ENCODE measurements at places on chromosomes 11 and 22.

DNA sequence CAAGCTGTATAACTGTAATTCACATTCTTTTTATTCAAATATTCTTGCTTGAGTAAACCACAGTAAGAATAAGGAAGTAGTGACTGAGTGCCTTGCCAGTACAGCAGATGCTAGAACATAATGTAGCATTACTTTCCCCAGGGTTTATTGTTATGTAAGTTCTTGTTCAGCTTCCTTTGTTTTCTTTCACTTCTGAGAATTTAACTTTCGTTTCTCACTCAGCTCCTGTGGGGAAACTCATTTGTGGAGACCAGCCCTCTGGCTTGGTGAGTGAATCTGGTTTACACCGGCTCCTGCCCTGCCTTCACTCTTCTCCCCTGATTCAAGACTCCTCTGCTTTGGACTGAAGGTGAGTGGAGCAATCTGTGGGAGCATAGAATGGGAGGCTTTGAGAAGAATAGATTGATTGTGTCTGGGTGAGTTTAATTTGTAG, at the start of gene TRIM22:
Gene TRIM22 (plus strand): TSS at position 240 of the 433 bp plus-strand sequence. CDS start 6,443 bp downstream, outside the sequence.
- DNase-seq = peak; percentile 63

- no peak for DNase-seq
Observed at GRCh38 chr11:69304686-69305085, 10.7 kb downstream of the MYEOV start.

DNA sequence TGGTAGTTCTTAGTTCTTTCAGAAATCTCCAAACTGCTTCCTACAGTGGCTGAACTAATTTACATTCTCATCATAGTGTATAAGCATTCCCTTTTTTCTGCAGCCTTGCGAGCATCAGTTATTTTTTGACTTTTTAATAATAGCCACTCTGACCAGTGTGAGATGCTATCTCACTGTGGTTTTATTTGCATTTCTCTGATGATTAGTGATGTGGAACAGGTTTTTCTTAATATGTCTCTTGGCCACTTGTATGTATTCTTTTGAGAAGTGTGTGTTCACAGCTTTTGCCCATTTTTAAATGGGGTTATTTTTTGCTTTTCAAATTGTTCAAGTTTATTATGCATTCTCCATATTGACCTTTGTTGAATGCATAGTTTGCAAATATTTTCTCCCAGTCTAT, 459.3 kb downstream of the NTM start:
- no peak for DNase-seq

- DNase-seq = no peak
Observed at GRCh38 chr11:44334356-44335004, 24.5 kb upstream of the ALX4 start.

DNA sequence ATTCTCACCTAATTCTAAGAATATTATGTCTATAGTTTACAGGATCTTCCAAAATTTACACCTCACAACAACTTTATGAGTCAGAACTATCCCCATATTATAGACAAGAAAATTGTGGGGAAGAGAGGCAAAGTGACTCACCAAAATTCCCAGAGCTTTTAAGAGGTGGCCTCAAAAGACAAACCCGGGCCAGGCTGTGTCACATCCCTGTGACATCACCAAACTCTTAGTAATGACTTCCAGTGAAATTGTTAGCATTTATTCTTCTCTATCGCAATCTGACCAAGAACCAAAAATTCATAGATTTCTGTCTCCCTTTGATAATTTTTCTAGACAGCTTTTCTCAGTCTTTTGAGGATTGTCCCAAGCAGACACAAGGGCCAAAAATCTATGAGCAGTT, 134.3 kb downstream of the SNX19 start:
- peak; percentile 80 for DNase-seq

- DNase-seq = no peak
Observed at GRCh38 chr11:64150481-64151239, 15.3 kb downstream of the MACROD1 start.

GRCh38 chr11:90228056-90228455, 5.2 kb upstream of the CHORDC1 start:
- DNase-seq = no peak

DNA sequence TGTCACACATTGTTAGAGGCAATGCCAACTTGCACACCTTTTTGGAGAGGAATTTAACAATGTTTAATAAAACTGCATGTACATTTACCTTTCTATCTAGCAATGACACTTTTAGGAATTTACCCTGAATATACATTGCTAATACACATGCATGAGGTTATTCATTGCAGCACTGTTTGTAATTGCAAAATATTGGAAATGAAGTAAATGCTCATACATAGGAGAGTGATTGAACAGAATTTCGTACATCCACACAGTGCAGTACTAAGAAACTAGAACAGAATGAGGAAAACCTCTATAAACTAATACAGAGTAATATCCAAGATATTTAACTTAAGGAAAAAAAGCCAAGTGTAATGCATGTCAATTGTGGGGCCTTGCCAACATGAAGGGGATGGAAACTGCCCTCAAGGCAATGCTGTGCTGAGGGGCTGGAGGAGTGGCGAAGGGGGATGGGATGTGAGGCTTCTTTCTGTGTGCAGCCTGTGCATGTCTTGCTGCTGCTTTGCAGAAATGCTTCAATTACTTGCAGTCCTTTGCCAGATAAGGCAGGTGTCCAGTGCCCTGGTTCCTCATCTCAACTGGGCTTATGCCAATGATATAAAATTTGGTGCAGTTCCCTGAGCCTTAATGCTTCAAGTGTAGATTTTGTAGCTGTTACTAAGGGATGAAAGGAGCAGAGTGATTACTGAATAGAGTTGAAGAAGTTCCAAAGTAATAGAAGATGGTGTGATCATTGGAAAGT, 96.1 kb downstream of the GRIA4 start:
- no peak for DNase-seq

- DNase-seq = peak; percentile 44
Observed at GRCh38 chr22:23216461-23217170, 36.3 kb downstream of the BCR start.

- DNase-seq = no peak
Observed at GRCh38 chr11:24932110-24933000, 435.5 kb downstream of the LUZP2 start.

GRCh38 chr11:10205928-10206327, 88.1 kb downstream of the SBF2 start:
- DNase-seq = peak; percentile 13

- DNase-seq = no peak
Observed at GRCh38 chr22:26883393-26883792, 226.0 kb downstream of the MIAT start.

- DNase-seq = no peak
Observed at GRCh38 chr11:66489636-66490035, 9.4 kb downstream of the DPP3 start.

DNA sequence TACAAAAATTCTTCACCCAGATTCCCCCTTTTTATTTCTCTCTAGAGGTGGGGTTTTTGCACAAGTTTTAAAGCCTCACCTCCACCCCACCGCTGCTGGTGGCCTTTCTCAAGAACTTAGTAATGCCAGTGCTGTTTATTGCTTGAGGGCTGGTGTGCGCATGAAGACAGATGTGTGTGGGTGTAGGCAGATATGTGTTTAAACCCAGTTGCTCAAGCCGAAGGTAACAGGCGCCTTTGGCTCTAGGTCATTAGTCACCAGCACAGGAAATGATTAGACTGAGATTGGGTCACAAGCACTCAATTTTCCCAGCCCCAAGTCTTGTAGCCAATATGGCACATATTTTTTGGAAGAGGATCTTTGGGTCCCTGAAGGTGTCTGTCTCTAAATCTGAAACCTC, 2.7 kb upstream of the CLMP start:
- peak; percentile 95 for DNase-seq

- peak; percentile 86 for DNase-seq
Observed at GRCh38 chr11:3148990-3149851, 15.9 kb downstream of the OSBPL5 start.

- DNase-seq = no peak
Observed at GRCh38 chr22:44847892-44848291, 95.5 kb downstream of the ARHGAP8 start.

- DNase-seq = no peak
Observed at GRCh38 chr11:118314988-118315411, 10.5 kb downstream of the CD3E start.

GRCh38 chr11:107370390-107370789, 87.2 kb downstream of the CWF19L2 start:
- peak; percentile 8 for DNase-seq

- DNase-seq = peak; percentile 8
Observed at GRCh38 chr11:35990170-35990569, 46.3 kb downstream of the LDLRAD3 start.

DNA sequence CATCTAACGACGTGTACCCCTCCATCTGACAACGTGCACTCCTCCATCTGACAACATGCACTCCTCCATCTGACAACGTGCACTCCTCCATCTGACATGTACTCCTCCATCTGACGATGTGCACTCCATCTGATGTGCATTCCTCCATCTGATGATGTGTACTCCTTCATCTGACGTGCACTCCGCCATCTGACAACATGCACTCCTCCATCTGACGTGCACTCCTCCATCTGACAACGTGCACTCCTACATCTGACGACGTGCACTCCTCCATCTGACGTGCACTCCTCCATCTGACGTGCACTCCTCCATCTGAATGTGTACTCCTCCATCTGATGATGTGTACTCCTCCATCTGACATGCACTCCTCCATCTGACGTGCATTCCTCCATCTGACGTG, 8.0 kb upstream of the IL17REL start:
- no peak for DNase-seq

DNA sequence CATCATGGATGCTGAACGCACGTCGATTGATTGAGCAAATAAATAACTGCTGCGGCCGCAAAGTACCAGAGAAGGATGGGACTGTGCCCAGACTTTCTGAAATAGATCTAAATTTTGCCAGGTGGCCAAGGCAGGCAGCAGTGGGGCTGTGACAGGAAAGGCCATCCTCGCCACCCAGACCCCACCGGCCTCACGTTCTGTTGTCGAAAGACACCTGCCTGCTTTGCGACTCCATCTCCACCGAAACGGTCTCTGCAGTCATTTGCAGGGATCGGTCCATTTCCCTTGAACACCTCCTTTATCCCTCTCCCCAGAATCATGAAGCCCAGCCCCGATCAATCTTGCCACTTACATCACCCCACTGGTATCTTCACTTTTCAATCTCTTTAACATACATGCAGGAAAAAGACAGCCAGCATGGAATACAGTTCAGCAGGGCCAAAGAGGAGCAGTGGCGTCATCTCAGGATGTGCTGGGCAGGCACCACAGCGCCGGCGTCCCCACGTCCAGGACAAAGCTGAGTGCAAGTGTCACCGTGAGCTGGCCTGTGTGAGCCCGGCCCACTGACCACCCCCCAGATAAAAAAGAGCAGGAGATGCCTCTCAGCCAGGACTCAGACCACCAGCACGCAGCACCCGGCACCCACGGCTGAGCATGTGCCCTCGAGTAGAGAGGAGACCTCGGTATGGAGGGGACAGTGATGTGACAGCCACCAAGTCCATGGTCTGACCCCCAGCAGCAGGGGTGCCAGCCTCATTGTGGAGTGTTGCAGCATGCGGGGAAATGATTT, 610.3 kb downstream of the TBC1D22A start:
- DNase-seq = no peak

DNA sequence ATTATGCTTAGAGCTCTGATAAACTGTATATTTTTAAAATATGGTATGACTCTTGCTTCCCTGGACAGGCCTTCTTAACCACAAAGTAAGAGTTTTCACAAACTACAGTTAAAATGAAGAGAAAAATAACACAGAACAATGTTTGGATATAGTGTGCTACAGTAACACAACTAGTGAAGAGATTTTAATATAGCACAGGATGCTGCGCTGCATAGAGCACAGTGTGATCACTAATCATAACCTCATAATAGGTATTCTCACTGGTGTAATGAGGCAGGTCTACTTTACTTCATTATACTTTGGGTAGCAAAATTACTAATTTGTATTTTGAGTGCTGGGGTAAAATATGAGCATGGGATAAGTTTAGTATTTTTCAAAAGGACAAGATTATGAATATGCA, 256.5 kb downstream of the GUCY1A2 start:
- DNase-seq = no peak

- no peak for DNase-seq
Observed at GRCh38 chr11:120343429-120343828, 7.2 kb downstream of the ARHGEF12 start.

DNA sequence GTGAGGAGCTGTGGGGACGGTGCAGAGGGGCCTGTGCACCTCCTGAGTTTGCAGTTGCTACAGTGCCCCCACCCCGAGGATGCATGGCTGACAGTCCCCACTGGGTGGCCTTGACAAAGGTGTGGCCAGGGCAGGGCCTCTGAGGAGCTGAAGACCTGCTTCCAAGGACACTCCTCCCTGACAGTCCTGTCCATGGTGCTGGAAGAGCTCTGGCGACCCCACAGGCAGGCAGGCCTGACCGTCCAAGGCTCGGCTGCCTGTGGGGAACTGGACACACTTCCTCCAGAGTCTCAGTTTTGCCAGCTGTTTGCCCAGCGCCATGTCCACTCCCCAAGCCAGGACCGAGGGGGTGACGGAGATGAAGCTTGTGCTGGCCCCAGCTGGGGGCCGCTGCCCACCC, 32.7 kb downstream of the BRSK2 start:
- no peak for DNase-seq

DNA sequence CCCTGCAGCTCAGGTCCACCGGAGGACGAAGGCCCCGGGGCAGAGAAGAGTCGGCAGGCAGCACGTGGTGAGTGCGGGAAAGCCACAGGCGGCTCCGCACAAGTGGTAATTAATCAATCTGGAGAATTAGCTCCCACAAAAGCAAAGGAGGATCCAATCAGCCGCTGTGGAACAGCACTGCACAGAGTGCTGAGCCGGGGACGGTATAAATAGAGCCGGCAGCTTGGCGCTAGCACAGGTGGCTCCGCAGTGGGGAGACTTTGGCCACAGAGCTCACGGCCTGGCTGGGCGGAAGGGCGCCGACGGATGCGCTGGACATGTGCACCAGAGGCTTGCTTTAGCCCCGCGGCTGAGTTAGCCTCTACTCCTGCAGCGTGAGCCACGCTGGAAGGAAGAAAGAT, 48.9 kb downstream of the IGSF9B start:
- DNase-seq = no peak

DNA sequence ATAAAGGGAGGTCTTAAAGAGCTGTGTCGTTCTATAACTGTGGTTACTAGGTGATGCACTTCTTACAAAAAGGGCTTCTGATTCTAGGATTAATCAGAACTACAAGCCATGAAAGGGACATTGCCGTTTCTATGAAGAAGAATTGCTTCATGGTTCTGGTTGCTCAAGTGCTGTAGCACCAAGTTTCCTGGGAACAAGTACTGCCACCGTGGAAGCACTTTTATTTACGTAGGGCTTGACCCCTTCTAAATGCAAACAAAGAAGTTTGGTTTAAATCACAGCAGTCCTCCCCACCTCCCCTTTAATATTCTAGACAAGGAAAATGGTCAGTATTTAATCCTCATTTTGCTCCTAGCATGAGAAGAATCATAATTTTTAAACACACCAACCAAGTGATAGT, 9.8 kb downstream of the YAP1 start:
- DNase-seq = no peak

- no peak for DNase-seq
Observed at GRCh38 chr11:119921571-119921970, 192.6 kb upstream of the NECTIN1 start.
